ENCODE measurements at places on chromosomes 5 and 9.

- DNase-seq = no peak
Measured at GRCh38 chr5:161258438-161258837, 288.1 kb downstream of the GABRB2 start.

GRCh38 chr5:6604946-6605345 is 27.9 kb downstream of the NSUN2 start:
- no peak for DNase-seq

DNA sequence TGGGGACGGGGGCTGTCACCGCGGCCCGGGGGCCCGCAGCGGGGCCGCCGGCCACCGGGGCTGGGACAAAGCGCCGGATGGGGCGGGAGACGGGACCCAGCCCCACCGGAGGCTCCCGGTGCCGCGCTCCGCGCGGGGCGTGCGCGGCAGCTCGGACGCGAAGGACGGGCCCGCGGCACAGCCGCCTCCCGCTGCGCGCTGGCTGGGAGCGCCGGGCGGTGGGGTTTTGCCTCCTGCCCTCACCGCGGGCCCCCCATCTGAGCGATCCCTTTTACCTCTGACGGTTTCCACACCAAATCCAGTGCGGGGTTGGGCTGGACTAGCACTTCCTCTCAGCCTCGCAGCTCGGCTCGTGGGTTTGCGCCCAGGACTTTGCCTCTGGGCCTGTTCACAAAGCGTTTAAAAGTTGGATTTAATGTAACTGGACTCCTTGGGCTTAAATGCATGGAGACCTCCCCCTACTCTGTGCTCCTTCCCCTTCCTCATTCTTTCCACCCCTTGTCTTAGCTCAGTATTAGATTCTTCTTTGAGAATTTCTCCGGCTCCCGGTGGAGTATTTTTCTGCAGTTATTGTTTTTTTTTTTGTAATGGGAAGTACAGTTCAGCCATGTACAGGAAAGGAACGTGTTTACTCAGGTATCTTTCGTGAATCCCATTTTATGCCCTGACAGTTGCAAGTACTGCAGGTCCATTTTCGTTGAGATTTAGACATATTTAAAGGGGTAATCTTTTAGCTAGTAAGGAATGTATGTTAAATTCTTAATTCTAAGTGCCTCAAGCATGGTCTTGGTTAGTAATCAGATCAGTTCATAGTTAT is 691 bp downstream of the FCHO2 start:
- peak; percentile 10 for DNase-seq

DNA sequence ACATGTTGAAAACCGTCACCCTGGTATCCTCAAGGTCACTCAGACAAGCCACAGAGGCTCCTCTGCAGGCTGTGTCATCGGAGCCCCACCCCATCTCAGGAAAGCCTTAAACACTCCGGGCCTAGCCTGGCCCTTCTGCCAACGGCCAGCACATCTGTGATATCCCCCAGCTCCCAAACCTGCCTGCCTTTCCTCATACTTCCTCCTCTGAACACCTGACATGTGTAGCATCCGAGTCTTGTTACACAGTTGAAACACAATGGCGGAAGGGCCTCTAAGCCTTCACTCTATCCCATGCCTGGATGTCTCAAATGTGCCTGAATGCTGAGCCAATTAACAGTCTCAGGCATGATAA is 32.9 kb upstream of the TGFBR1 start:
- no peak for DNase-seq

DNA sequence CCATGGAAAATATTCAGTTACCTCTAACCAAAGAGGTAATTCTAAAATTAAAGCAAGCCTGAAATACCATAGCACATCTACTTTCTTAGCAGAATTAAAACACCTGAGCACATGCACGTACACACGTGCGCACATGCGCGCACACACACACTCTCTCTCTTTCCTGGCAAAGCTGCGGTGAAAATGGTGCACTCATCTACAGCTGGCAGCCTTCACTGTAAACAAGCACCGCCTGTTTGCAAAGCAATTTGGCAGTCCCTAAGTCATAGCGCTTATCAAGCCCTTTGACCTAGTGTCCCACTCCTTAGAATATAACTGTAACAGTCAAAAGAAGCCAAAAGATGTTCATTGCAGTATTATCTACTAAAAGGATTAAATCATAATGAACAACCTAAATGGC is 278.7 kb downstream of the DENND1A start:
- DNase-seq = no peak

- DNase-seq = no peak
Measured at GRCh38 chr5:90902170-90902569, 343.6 kb downstream of the ADGRV1 start.

GRCh38 chr5:141880961-141881801 is 3.0 kb upstream of the PCDH1 start:
- no peak for DNase-seq

DNA sequence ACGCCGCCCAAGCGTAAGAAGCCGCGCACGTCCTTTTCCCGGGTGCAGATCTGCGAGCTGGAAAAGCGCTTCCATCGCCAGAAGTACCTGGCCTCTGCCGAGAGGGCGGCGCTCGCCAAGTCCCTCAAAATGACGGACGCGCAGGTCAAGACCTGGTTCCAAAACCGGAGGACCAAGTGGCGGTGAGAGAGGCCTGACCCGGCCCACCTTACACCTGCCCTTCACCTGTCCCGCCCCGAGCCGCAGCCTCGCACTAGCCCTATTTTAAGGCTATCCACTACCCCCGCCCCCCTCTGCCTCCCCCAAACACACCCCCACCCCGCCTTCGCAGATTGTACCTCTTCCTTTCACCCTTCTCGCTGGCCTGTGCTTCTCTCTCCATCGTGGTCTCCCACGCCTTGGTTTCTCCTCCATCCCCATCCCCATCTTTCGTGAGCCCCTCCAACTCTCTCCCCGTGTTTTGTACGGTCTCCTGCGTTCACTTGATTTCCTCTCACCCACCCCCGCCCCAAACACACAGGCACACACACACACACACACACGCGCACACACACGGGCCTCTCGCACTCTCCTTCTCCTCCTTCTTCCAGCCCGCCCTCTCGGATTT is 1.3 kb downstream of the TLX3 start:
- no peak for DNase-seq

DNA sequence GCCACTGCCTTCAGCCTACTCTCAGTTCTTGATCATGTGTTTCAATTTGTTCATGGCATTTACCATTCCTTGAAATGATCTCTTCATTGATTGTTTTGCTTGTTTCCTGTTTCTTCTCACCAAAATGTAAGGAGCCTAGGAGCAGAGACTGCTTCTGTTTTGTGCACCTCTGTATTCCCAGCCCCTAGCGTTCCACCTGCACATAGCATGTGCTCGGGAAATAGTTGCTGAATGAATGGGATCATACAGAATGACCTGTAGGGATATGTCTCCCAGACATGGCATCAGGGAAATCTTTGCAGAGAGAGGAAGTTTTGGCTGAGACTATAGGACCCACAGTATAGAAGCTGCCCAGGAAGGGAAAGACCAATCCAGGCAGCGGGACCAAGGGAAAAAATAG is 6.2 kb upstream of the CERCAM start:
- no peak for DNase-seq

GRCh38 chr5:87746891-87747377 is 334.2 kb upstream of the CCNH start:
- no peak for DNase-seq

- DNase-seq = no peak
Measured at GRCh38 chr9:14895806-14896205, 14.4 kb downstream of the FREM1 start.

DNA sequence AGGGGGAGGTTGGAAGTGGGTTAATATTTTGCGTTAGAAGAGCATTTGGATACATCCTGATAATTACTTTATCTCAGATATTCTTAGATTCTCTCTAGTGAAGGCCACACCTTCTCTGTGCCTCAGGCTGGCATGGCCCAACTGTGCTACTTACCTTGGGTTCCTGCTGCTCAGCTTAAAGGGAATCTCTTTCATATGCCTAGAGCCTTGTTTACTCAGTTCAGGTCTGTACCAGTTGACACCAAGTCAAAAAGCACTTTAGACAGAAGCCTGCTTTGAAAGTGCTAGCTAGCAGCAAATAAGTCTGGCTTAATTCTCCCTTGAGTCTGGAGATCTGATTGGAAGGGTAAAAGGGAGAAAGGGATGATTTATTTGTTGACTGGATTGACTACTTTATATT is 74.8 kb downstream of the GHR start:
- DNase-seq = no peak

DNA sequence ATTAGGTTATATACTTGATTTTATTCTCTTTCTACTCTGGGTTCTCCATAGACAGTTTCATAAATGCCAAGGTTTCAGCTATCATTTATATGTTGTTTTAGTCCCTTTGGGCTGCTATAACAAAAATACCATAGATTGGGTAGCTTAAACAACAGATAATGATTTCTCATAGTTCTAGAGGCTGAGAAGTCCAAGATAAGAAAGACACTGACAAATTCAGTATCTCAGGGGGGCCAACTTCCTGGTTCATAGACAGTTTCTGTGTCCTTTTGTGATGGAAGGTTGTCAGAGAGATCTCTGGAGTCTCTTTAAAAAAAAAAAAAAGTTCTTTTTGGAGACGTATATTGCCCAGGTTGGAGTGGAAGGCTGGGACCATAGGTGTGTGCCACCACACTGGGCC is 113.3 kb downstream of the SCAMP1 start:
- DNase-seq = no peak

DNA sequence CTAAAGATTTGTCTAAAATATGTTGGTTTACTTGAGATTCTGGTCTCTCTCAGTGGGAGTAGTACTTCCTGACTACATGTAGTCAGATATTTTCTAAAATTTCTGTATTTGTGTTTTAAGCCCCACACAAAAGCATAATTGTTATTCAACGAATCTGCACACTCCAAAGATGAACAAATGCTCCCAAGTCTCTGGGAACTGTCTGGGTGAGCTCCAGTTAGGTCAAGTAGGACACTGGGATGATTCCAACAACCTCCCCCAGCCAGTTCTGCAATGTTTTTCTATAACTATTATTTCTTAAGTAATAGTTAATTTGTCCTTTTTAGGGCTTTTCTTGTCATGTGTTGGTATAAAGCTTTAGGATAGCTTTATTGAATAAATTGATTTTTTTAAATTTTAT is 174.6 kb downstream of the FAM174A start:
- DNase-seq = no peak

GRCh38 chr9:127232833-127233549 is 31.6 kb upstream of the GARNL3 start:
- no peak for DNase-seq

- DNase-seq = no peak
Measured at GRCh38 chr5:80090884-80091166, 55.7 kb downstream of the THBS4 start.

DNA sequence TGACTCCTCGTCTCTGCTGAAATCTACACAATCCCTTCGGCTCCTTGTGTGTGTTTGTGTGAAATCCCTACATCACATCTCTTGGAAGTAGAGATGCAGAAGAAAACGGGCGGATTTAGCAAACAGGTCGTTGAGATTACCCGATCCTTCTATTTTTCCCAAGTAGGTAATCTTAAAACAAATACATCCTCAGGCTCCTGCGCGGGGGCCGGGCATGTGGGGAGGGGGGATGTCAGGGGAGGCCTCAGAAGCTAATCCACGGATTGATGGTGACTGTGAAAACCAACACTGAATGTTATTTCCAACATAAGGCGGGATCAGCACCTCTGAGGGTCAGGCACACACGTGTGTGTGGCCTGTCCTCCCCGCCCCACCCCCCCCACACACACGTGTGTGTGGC is 137.8 kb downstream of the ROR2 start:
- DNase-seq = no peak

DNA sequence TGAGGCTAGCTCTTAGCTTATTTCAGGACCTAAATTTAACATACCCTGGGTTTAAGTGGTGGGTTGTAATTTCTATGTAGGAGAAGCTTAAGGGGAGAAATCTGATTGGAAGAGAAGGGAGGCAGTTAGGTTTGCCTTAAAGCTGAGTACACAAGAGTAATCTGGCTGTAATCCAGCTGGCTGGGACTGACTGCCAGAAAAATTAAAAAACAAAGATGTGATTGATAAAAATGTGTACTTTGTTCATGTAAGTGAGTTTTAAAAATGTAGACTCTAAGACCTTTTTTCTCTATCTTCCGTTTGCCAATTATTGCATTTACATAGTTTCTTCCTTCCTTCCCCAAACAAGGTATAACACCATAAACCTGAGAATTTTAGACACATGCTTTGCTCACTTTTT is 17.5 kb upstream of the MSMP start:
- DNase-seq = no peak

DNA sequence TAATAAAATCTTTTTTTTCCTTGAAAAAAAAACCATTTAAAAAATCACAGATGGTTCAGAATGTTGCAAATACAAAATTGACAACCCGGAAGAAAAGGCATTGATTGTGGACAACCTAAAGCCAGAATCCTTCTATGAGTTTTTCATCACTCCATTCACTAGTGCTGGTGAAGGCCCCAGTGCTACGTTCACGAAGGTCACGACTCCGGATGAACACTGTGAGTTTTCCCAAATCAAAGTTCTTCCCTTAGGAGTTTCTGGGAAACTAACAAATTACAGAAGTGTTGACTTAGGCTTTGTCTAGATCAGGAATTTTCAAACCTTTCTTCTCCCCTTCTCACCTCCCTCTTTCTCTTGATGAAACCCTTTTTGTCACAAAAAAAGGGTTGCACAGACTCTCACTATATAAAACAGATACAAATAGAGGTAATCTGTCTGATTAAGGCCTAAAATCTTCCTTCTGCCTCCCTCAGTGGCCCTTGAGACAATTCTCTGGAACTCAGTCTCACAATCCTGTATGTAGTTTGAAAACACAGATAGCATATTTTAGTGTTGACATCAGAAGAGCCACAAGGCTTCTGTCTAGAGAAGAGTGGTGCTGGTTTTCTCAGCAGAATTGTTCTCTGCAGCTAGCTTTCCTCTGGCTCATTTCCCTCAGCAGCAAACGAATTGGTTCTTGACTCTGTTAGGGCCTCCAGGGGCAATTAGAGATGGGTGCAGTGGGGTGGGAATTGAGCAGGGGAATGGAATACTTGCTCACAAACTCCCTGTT is 79.5 kb downstream of the OSMR start:
- no peak for DNase-seq

DNA sequence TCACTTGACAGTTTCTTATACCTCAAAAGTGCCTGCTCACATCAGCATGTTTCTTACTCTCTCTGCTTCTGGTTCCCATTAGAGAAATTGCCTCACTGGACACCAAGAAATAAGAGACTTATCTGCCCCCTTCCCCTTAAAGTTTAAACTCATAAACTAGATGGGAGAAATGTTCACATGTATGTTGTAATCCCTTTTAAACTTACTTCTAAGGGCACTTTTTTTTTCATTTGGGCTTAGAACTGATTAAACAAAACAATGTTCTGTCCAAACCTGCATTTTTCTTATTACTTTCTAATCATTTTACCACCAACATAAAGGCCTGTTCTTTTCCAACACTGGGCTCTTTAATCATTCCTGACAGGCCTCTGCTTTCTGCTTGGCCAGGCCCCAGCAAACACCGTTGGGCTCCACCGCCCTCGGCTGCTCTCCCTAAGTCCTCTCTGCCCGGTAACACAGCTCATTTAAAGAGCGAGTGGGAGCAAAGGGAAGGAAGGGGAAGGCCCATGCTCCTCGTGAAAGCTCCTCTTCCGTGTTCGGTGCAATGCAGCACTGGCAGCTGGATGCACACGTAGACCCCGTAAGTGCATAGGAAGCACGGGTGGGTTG is 53.4 kb downstream of the ROR2 start:
- DNase-seq = no peak
